Stimulated activated CD4-positive, alpha-beta T cell treated with anti-CD3 and anti-CD28 coated beads, Interleukin-1b, Interleukin-23, amount 100 ng/mL, for 1 hour (primary cell): ENCODE measurements at places on chromosomes 2 and 18.

GRCh38 chr18:58104096-58104495, 60.1 kb downstream of the NEDD4L start:
- no peak for DNase-seq

DNA sequence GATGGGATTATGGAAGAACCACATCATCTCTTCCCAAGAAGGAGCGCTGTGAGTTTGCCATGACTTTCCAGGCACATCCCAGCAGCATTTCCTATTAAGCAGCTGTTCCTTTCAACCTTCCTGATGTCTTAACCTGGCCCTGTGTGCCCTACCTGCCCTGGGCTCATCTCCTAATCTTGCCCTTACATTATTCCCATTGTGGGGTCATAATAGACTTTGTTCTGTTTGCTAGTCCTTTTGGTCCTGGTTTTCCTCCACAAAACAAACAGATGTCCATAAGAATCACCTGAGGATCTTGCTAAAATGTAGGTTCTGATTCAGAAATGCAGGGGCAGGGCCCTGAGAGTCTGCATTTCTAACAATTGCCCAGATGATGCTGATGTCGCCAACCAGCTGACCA, 38.6 kb upstream of the TANK start:
- DNase-seq, result no peak

- DNase-seq, result peak; percentile 48
These were observed 954 bp upstream of the CTDSP1 start for GRCh38 chr2:218398437-218399390.

DNA sequence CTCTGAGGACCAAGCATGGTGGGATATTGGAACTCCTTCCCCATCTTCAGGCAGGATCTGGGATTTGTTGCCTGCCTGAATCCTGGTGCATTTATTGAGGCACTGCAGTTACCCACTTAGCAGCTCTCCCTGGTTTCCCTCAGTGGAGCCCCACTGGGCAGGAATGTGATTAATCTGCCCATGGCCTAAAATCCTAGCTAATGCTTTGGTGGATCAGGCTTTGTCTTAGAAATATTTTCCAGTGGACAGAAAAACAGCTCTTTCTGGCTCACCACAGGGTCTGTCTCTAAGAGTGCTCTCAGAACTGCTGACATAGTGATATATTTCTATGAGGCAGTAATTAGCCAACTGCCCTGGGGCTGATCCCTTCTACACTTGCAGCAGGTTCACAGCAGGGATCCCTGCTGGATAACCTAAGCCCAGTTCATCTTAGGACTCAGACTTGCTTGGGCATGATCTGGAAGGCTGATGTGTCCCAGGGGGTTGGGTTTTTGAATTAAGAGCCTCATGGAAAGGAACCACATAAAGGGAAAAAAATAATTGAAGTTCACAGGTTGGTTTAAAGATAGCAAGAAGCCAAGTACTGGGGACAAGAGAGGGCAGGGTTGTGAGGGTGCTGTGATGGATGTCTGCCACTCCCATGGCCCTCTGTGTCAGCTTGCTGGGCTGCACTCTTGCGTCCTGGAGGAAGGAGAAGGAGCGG, 44.3 kb upstream of the ZDBF2 start:
- no peak for DNase-seq

- DNase-seq, result no peak
These were observed 141.5 kb downstream of the FBXO15 start for GRCh38 chr18:74006143-74006542.

DNA sequence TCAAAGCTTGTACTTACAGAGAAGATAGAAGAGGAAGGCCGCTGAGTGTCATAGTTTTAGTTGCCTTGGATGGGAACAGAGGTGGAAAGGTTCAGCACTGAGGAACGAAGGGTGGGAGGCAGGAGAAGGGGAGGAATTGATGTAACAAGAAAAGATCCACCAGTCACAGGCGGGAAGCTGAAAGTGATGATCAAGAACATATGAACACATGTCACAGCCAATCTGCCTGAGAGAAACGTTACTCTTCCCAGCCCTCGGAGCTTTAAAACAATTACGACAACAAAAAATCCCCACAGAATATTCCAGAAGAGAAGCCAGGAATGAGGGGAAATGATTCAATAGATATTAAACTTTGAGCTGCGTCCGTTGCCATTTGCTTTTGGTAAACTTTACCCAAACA, 87.1 kb downstream of the TSHZ1 start:
- DNase-seq, result no peak

DNA sequence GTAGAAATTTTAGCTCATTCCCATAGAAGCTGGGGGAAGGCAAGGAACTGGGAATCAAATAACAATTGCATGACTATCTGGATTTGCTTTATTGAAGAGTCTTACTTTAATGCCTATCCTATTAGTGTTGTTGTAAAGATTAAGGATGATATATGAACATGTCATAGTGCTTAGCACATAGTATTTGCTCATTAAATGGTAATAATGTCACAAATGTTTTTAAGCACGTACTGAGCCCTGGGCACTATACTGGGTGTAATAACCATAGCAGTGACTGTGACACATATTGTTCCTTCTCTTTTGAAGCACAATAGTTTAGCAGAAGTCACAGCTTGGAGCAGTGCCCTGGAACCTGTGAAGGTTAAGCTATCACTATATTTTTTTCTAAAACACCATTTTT, 47.2 kb upstream of the DTNB start:
- no peak for DNase-seq

DNA sequence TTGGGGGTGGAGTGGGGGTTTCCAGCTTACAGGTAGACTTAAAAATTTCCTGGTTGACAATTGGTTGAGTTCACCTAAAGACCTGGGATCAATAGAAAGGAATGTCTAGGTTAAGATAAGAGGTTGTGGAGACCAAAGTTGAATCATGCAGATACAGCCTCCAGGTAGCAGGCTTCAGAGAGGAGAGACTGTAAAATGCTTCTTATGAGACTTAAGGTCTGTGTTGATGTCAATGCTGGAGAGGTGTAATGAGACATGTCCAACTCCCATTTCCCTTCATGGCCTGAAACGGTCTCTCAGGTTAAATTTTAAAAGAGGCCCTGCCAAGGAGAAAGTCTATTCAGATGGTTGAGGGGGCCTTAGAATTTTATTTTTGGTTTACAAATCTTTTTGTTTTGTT, 38.5 kb upstream of the RND3 start:
- no peak for DNase-seq

- DNase-seq, result no peak
These were observed 114.9 kb upstream of the OSR1 start for GRCh38 chr2:19473350-19473749.

DNA sequence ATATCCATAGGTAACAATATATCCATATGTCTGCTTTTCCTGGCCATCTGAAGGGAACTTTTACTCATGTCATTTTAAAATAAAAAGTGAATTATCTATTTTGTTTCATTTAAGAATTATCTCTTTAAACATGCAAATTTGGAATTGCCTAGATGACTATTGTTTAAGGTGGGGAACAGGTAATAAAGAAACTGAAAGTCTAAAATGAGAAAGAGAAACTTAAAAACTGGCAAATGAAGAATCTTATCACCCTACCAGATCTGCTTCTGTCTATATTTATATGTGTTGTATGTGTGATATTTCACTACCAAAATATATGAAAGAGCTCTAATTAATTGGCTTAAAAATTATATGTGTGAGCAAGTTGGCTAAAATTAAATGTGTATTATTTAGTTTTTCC, 243.2 kb upstream of the KCNH7 start:
- DNase-seq, result no peak

GRCh38 chr2:29881089-29881730, 40.2 kb downstream of the ALK start:
- no peak for DNase-seq

- DNase-seq, result no peak
These were observed 40.0 kb downstream of the STAT1 start for GRCh38 chr2:190973726-190974628.

DNA sequence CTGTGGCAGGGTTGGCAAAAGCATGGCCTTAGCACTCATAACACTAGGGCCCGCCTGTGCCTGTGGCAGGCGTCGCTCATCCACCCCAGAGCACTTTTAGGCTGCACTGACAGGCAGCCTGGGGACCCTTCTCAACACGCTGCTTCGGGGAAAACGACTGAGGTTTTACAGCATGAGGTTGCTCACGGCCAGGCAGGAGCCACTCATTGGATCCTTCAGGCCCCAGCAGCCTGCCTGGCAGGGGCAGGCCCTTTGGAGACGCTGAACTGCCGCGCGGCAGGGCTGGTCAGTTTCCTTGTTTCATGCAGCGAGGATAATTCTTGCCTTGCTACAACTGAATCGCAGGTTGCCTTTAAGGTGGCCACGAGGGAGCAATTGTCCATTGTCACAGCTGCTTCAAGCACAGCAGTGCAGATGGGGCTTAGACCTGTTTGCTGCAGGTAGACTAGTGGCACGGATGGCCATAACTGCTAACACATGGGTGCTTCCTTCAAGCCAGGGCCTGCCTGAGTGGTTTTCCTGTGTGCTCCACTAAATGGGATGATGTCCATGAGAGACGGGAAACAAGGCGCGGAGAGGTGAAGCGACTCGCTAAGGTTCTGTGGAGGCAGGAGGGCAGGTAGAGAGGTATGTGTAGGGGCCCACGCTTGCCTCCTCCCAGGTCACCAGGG, 49.9 kb upstream of the HS6ST1 start:
- DNase-seq, result no peak

- no peak for DNase-seq
These were observed 281.8 kb upstream of the TCF4 start for GRCh38 chr18:55869556-55870501.

- DNase-seq, result no peak
These were observed 1528.5 kb upstream of the NXPH2 start for GRCh38 chr2:140308706-140309105.

GRCh38 chr2:224069172-224069571, 30.1 kb upstream of the SERPINE2 start:
- DNase-seq, result no peak

- no peak for DNase-seq
These were observed 31.6 kb upstream of the NCK2 start for GRCh38 chr2:105712981-105713596.

- no peak for DNase-seq
These were observed 70.1 kb upstream of the BZW1 start for GRCh38 chr2:200741468-200742202.

DNA sequence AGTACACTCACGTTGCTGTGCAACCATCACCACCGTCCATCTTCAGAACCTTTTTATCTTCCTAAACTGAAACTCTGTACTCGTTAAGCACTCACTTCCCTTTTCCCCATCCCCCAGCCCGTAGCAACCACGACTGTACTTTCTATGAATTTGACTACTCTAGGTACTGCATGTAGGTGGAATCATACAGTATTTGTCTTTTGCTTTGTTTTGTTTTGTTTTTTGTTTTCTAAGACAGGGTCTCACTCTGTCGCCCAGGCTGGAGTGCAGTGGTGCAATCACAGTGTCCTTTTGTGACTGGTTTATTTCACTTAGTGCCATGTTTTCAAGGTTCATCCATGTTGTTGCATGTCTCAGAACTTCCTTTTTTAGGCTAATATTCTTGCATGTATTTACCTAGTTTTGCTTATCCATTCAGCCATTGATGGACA, 7.0 kb upstream of the TYMS start:
- DNase-seq, result no peak

DNA sequence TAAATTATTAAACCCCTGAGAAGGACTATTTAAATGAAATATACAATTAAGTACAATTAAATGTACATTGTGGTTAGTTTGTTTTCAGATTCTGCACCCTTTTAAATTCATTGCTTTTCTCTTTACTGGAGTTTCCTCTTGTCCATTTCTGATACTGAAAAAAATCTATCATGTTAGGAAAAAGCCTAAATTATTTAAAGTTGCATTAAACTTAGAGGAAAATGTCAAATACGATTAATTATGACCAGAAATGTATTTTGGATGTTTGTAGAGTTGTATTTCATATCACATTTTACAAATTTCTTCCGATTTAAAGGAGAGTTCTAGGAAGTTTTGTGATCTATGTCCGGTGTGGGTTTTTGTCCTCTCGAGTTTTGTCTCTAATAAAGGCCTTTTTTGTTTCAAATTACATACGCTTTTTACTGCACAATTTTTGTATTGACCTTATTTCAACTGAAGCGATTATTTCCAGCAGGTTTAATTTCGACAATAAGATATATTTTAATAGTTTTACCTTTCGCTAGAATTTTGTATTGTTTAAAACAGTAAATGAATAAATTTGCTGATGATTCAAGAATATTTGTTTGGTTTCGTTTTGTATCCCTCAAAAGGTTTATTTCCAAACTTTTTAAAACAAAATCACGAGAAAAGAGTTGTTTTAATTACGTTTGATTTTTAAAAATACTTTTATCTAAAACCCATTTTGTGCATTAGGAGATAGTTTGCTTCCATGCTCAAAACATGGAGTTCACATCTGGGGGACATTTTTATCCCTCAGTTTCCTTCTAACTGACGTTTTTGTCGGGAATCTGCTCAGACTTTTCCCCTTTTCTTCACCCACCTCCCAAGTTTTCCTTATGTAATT, 3.3 kb upstream of the SATB2 start:
- DNase-seq, result no peak

GRCh38 chr2:117931978-117932377, 81.9 kb downstream of the CCDC93 start:
- DNase-seq, result no peak

- DNase-seq, result no peak
These were observed 19.9 kb upstream of the ELAC1 start for GRCh38 chr18:50947899-50948298.

DNA sequence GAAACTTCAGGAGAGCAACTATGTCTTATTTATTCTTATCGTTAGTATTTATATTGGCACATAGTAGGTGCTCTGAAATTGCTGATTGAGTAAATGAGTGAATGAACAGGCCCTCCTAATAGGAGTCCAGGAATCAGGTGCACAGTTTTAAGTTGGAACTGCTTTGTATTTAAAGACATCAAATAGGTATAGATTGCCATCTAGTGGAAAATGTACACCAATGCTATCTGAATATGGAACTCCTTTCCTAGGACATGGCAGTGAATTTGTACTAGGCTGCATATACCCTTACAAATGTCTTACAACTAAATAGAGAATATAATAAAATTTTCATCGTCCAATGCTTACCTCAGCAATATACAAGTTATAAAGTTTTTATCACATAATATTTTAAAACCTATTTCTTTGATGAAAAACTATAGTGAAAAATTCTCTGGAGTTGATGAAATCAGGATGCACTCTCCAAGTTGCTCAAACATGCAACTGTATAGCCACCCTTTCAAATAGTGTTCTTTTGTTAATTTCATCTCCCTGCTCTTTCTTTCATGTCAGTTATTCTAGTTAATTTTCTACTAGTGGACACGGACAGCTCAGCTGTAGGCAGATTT, 318.9 kb upstream of the SYT4 start:
- no peak for DNase-seq

GRCh38 chr2:213248637-213249036, 35.6 kb upstream of the SPAG16 start:
- DNase-seq, result no peak

- no peak for DNase-seq
These were observed 417 bp downstream of the IL1B start for GRCh38 chr2:112836163-112836560.

DNA sequence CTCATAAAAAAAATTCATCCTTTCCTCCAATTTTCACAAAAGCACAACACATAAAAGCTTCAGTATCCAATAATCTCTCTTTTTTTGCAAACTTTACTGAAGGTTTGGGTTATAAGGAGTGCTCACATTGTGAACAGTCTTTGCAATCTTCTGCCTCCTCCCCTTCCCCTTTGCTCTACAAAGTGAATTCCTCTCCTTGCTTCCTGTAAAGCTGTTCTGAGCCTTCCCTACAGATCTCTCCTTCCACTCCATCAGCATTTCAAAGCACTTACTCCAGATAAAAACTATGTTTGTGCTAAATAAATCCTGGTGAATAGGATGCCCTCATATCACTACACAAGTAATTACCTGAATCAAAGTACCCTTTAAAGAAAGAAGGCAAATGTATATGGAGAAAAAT, 4.6 kb upstream of the PDK1 start:
- DNase-seq, result no peak

- no peak for DNase-seq
These were observed 63.2 kb downstream of the CEP192 start for GRCh38 chr18:13054336-13054735.
